ENCODE measurements at places on chromosomes 7 and 10.
A peak's percentile ranks its signal among the peaks of the same experiment; 100 is the strongest.

GRCh38 chr7:102275123-102275703 lies 11.5 kb upstream of the SH2B2 start:
- DNase-seq = no peak

- no peak for DNase-seq
These were observed 96.1 kb downstream of the AMPH start for GRCh38 chr7:38535073-38535472.

- no peak for DNase-seq
These were observed 30.6 kb upstream of the RHOBTB1 start for GRCh38 chr10:60974463-60975149.

GRCh38 chr7:108079276-108079647 lies 50.9 kb downstream of the LAMB4 start:
- no peak for DNase-seq

- peak; percentile 28 for DNase-seq
These were observed 1.1 kb downstream of the GPRIN2 start for GRCh38 chr10:46555366-46555712.

DNA sequence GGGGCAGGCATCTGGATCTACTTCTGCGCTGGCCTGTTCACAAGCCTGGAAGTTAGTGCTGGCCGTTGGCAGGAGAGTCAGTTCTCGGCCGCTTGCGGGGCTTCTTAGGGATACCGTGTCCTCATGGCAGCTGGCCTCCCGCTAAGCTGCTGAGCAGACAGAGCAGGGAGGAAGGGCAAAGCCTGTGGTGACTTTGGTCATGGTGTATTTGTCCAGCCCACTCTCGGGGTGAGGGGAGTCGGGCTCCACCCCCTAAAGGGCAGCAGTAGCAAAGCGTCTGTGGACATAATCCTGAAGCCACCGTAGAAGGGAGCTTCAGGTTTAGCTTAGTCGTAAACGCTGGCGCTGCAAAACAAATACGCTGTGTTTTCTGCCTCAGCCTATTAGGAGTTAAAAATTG lies 12.2 kb downstream of the UBE3C start:
- DNase-seq = peak; percentile 40

- DNase-seq = no peak
These were observed 2.3 kb upstream of the MIOS start for GRCh38 chr7:7564323-7564780.

GRCh38 chr10:28845009-28845682 lies 167.8 kb downstream of the BAMBI start:
- no peak for DNase-seq

DNA sequence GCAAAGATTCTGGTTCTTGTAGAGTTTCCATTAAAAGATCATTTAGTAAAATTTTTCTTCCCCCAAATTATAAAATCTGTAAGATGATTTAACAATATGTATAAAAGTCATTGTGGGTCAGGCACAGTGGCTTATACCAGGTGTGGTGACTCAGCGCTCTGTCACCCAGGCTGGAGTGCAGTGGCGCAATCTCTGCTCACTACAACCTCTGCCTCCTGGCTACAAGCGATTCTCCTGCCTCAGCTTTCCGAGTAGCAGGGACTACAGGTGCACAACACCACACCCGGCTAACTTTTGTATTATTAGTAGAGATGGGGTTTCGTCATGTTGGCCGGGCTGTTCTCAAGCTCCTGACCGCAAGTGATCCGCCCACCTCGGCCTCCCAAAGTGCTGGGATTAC lies 68.0 kb downstream of the SEPTIN14 start:
- DNase-seq = no peak
